ENCODE measurements at places on chromosomes 3 and 15. TPM values are rescaled to one million over a fixed set of nuclear protein-coding genes. Genes with fewer than 3 reads are reported as not detected.

GRCh38 chr15:70920981-70921696 is 28.5 kb downstream of the LRRC49 start:
- no peak for DNase-seq

DNA sequence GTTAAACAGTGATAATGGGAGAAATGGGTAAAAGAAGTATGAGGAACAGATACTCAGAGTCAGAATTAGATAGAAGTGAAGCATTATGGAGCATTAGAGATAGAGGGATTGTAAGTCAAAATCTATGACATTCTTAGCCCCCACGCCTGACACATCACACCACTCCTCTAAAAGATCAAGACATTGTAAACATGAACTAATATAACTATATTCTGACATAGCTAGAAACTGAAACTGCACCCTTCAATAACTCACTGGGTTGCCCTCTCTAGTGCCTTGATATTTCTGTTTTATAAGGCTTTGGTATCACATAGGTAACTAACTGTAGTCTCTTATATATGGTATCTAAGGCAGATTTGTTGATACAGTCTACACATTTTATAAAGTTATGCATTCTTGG is 684.3 kb upstream of the DPPA4 start:
- DNase-seq = no peak

DNA sequence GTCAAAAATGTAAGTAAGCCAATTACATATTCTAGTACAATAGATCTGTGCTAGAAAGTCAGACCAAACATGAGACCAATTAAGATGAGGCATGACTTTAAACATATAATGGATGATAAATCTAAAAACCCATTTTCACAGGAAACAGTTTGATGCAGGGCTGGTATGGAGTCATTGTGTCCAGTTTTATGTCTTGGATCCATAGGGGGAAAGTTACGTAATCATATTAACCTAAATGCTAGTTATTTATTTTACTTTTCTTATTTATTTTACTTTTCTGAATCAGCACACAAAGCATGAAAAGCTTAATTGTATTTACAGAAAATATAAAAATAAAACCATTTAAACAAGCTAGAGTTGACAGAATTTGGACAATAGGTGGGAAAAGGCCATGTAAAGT is 26.3 kb upstream of the TMCC1 start:
- DNase-seq = no peak

DNA sequence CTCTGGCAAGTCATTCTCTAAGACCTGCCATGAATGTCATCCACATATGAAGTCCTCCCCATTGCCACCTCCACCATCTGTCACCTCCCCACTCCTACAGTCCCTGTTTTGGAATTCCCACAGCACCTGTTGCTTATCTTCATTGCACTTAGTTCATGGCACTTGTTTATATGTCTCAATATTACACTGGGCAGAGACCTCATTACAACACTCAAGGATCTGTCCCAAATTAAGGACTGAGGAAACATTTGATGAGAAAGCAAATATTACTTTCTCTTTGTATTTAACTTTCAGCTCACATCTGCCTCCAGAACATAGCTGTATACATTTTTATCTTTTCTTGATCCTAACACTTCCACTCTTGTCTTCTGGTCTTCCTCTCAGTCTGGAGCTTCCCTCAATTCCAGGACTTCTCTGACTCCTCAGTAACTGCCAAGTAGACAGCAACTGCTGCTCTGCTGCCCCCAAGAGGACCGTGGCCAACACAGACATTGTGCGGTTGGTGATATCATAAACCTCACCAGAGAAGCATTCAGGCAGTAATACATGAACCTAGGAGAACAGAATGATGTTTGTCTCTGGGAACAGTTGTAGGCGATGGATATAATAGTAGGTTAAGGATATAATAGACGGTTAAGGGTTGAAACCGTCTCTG is 45.0 kb upstream of the FGF12 start:
- no peak for DNase-seq

Gene EIF4E3
- 52.2 TPM for total RNA-seq

Gene IL5RA
- total RNA-seq = 12.4 TPM

Gene HGD
- 2.5 TPM for total RNA-seq

- no peak for DNase-seq
These were observed 308.3 kb upstream of the CCDC54 start for GRCh38 chr3:107068980-107069379.

Gene GHSR
- total RNA-seq = 0.38 TPM

- DNase-seq = no peak
These were observed 137.6 kb upstream of the ZNF385D start for GRCh38 chr3:21888656-21889055.

Gene KLF15
- total RNA-seq = 0.38 TPM

- DNase-seq = no peak
These were observed 28.1 kb downstream of the ATRIP start for GRCh38 chr3:48474619-48475018.

DNA sequence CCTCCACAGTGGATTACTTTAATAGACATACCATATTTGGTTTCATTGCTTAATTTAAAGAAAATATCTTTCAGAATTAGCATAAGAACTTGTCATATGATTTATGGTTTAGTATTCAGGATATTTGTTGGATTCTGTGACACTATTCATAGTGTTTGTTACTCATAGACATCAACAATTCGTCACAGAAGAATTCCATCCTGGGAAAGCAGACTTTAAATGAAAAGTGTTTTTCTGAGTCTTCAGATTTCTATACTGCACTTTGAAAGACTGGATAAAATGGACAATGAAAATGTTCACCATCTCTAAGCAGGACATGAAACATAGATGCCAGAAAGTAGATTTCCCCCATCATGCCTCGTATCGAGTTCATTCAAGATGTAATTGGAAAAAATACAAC is 435.6 kb upstream of the ONECUT1 start:
- DNase-seq = no peak

Gene NEK10
- total RNA-seq = 0.80 TPM

Gene QRICH1
- 227 TPM for total RNA-seq

Gene UROC1
- total RNA-seq = not detected

- DNase-seq = no peak
These were observed 14.8 kb upstream of the ZNF774 start for GRCh38 chr15:90337256-90337655.

DNA sequence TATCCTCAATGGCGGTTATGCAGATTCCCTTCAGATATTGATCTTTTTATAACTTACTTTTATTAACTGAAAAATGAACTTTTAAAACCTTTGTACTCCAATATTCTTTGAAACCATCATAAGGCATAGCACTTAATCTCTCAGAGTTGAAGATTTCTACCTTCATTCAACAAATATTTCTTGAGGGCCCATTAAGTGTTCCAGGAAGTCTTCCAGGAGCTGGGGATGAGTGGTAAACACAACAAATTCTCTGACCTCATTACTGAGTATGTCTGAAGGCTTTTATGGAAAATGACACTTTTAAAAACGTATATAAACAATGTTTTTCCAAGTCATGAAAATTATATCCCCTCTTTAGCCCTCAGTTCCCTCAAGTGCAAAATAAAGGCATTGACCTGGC is 575.3 kb upstream of the IL12A start:
- DNase-seq = no peak

- no peak for DNase-seq
These were observed 51.5 kb upstream of the SLCO2A1 start for GRCh38 chr3:134081211-134081610.

Gene PLSCR2
- total RNA-seq = not detected

DNA sequence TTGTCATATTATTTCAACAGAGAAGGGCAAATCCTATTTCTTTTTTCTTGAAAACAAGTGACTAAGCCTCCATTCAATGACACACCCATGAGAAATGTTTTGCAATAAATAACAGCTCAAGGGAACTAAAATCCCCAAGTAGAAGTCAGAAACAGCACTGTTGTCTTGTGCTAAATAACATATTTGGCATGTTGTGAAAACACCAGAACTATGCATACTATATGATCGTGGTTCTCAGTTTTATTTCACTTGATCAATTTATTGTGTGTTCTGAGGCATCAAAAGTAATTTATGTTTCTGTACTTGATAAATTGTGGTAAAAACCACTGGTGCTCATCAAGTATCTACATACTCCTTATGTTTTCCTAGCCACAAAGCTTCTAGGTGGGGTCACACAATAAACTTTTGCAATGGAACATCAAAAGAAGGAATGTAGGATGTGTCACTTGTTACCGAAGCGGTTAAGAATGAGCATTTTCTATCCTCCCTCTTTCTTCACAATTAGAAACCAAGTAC is 691.7 kb upstream of the CBLB start:
- no peak for DNase-seq

Gene TEX55
- not detected for total RNA-seq

Gene DNAH12
- total RNA-seq = 0.30 TPM

Gene CCR2
- 9.8 TPM for total RNA-seq
